ENCODE measurements at places on chromosomes 13 and 19.

GRCh38 chr13:51325837-51326236 lies 13.7 kb upstream of the SERPINE3 start:
- no peak for DNase-seq

DNA sequence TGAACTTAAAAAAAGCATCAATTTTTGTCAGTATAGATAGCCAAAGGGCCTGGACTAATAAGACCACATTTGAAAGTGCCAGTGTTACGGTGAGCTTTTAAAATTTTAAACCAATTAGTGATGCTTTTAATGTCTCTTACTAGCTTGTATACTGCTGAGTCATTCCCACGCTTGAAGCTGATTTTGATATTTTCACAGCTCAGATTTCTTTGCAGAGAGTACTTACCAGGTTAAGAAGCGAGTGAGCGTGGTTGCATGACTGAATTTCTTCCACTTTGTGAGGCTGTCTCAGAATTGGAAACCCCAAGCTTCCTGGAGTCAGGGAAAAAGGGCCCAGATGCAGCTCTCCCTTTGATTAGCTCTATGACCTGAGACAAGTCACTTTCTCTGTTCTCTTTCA lies 74.5 kb upstream of the NBEA start:
- DNase-seq, result no peak

- no peak for DNase-seq
Measured at GRCh38 chr13:113765564-113765910, 6.5 kb downstream of the TMEM255B start.

- DNase-seq, result no peak
Measured at GRCh38 chr19:32866564-32867265, 2.9 kb downstream of the SLC7A9 start.

DNA sequence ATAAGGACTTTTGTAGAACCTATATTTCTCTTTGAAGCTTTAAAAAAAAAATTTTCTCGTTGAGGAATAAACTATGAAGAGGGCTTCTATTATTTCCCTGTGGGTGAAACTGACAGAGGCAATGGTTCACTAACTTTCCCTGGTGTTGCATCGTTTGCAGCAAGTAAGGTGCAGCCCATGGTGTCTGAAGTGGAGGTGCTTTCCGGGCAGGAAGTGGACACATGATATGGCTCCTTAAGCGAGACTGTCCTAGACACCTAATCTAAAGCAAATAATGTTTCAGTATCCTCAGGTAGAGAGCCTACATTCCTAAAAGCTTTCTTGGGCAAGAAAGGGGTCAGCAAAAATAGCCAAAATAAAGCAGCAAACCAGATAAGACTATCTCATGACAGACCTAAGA lies 437.6 kb upstream of the ARGLU1 start:
- DNase-seq, result no peak

DNA sequence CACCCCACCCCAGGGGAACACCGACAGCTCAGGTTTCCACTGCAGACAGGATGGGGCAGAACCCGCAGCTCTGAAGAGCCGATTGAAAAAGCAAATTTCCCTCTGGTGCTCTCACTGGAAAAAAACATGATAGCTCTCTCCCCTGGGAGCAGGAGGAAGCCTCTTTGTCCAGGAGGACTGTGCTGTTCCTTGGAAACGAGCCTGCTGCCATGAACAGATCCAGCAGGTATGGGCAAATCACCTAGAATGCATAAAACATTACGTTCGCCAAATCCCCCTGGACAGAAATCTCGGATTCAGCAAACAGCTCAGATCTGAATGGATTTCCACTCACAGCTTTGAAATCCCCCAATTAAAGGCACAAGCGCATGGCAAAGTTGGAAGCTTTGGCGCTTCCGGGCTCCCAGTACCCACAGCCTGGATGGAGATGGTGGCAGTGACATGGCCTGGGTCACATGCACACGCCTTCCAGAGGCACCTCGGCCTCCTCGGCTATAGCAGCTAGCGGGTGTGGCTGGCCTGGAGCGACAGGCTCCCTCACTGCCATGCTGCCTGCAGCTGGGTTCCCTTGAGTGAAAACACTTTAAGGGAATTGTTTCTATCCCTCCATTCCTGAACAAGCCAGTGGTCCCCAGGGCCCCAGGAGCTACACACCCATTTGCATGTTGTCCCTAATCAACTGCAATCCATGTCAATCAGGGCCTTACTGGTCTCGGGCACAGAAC lies 59.1 kb downstream of the CEBPG start:
- DNase-seq, result no peak

- no peak for DNase-seq
Measured at GRCh38 chr19:43474487-43474886, 9.1 kb upstream of the LYPD3 start.
